ENCODE measurements at places on chromosomes 1 and 21.

DNA sequence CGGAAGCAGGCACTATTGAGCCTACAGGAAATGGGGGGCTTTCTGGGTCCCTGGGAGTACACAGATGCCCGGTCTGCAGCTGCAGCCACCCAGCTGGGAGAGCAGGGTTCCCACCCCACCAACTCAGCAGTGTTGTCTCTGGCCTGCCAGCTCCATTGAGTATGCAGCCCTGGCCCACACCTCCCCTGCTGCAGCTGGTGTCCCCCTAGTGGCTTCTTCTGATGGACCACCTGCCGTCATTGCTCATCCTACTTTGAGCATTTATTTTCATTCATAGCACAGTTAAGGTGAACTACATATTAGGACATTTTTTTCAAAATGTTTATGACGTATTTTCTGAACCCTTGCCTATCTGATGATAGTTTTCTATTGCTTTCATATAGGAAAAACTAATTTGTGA is 189.8 kb upstream of the LYPLAL1 start:
- DNase-seq, result no peak

GRCh38 chr1:109791495-109792043 is 27.8 kb upstream of the EPS8L3 start:
- DNase-seq, result no peak

DNA sequence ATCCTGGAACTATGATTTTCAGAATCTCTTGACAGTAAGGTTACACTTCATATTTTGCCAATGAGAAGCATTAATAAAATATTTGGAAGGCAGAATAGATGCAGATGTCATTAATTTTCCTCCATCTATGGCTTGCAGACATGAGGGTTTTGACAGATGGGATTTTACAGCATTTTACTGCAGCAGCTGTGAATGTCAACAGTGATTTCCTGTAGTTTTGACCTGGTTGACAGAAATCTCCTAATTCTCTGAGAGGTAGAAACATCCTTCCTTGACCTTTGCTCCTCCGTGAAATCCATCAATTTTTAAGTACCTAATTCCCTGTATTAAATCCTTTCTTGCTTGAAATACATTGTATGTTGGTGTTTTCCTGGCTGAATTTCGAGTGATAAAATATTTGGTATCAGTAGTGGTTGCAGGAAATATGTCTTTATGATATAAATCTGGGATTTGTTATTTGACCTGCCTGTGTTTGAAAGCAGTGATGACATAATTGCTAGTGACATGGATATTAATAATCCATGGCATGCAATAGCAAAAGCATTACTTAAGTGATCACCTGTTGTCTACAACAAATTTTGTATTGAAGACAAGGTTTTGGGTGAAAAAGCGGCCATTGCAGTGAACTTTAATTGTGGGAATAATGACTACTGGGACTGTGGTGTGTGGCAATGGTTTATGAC is 73.9 kb downstream of the HLX start:
- no peak for DNase-seq

GRCh38 chr1:200741551-200742207 is 3.0 kb downstream of the CAMSAP2 start:
- no peak for DNase-seq

DNA sequence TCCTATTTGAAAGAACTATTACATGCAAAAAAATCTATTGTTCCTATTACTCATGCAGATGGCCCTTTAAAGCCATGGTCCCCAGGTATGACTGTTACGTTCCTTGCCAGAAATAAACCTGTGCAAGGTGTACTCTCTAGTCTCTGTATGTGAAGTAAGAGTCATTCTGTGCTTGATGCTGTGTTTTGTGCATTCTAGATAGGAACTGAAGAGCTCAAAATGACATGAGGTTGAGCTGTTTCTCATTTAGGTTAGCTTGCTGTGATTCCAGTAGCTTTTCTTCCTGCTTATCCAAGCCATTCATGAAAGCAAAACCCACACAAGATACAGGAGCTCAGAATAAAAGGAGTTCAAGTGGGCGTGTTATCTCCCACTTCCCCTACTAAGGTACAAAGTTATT is 64.3 kb upstream of the ZNF326 start:
- DNase-seq, result no peak

GRCh38 chr1:234313171-234313570 is 60.1 kb upstream of the COA6 start:
- DNase-seq, result no peak

- DNase-seq, result no peak
Measured at GRCh38 chr1:22788254-22788661, 77.6 kb downstream of the EPHB2 start.

- DNase-seq, result no peak
Measured at GRCh38 chr1:24948079-24948827, 18.2 kb upstream of the RUNX3 start.

DNA sequence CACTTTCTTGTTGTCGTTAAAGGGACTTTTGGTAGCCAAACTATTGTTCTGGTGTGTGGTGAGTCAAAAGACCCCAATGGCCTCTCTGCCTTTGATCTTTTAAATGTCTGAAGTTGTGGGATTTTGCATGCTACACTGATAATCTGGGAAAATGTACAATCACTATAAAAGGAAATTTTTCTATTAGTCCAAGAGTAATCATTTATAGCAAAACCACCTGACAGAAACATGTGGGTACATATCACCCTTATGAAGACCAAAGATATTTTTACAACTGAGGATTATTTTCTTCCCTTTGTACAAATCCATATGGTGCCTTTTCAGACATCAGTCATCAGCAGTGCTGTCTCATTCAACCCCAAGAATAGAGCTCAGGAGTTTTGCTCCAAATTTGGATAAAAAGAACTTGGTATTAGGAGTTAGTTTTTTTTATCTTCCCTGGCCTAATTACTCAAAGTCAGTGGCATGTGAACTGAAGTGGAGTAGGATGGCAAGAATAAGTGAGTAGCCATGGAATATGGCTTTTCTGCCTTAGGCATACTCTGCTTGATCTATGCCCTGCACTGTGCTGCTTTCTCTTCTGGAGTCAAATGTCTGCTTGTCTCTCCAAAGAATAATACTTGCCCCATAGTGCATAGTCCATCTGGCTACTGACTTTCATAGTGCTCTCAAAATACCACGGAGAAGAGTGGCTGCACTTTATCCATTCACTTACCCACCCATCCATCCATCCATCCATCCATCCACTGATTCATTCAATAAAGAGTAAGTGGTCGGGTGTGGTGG is 13.5 kb downstream of the GREM2 start:
- no peak for DNase-seq

DNA sequence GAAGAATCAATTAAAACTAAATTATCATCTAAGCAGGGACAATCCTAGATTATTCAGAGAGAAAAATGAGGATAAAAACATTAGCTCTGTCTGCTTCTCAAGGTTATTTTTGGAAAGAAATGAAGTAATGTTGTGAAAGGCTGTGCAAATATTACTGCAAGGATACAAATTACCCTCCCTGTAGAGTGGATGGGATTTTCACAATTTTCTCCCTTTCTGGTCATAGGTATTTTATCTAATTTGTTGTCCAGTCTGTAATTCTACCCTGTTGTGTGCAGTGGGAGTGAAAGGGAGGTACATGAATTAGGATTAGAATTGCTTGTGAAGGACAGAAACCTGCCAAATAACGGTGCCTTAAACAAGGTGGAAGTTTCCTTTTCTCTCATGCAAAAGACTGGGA is 54.7 kb downstream of the MAP3K7CL start:
- DNase-seq, result no peak

- DNase-seq, result peak; percentile 71
Measured at GRCh38 chr1:209768354-209768774, 12.5 kb downstream of the TRAF3IP3 start.

DNA sequence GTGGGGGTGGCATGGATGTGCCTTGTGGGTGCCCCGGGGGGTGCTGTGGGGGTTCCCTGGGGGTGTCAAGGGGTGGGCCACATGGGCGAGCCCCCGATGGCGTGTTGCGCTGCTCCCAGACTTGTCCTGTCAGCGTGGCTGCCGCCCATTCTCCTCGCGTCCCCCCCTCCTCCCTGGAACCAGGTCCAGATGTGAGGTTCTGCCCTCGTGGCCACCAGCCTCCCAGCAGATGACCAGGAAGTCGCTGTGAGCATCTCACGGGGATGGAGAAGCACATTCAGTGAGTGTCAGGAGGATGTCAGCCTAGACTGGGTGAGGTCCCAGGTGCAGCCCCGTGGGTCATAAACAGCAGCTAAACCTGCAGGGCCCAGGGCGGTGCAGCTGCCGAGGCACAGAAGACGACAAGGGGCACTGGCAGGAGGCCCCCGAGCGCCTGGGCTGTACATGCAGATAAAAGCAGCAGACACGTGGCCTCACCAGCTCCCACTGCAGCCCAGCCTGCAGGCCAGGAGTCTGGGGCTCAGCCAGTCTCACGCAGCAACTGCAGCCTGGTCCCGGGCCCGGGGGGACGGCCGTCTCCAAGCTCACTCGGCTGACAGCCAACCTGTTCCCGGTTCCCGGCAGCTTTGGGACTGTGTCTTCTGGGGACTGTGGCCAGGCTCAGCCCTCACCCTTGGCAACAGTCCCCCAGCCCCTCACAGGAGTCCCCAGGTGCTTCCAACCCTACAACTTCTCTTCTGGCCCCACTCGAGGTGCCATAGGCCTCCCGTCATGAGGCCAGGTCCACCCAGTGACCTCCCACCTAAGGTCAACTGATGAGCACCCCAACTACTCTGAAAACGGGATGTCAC is 17.5 kb upstream of the COL6A2 start:
- no peak for DNase-seq

DNA sequence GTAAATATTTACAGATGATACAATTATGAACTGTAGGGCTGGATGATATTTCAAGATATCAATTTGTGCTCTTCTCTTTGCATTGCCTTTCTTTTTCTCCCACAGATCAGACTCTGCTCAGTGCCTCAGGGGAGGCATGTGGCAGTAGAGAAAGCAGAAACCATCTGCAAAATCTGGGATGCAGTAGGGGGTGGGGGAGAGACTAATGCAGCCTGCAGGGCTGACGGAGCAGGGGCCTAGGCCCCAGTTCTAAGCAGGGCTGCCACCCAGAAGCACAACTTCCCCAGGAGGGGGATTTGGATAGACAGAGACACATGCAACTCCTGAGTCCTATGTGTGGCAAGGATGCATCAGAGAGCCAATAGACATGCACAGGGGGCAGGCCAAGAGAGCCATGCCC is 511.6 kb downstream of the SMYD3 start:
- no peak for DNase-seq

DNA sequence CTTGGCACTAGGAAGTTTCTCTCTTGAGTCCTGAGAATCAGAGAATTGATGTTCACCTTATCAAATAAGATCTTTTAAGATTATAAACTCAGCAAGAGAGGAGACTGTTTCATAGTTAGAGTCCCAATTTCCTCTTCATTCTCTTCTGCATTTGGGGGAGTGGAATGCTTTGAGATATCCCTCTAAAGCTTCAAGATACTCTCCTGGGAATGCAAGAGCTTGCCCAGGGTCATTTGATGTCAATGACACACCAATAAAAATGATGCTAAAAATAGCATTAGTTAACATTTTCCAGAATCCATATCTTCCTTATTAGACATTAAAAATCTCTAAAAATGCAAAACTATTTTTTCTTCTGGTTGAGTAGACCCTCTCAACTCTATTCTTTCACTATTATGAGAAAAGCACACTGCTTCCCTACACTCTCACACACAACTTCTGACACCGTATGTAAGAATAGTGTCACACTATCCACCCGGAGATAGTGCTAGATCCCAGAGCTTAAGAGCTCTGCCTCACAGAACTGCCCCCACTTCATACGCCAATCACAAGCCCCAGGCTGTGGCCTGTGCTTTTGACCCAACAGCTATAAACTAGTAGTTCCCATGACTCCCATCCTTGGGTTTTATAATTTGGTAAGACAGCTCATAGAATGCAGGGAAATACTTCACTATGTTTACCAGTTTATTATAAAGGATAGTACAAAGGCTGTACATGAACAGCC is 399.9 kb upstream of the RUNX1 start:
- no peak for DNase-seq

DNA sequence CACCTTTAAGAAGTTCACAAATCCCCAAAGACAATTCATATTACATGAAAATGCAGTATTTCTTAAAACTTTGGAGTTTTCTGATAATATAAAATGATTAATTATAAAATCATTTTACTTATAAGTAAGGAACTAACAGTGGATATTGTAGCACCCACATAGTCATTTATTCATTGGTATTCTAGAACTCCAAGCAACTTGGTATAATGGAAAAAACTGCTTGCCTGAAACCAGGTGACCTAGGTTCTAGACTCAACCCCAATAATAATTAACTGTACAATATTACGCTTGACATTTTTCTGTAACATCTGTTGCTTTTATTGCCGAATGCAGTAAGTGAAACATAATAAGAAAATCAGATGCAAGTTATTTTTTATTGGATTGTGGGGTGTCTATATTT is 2.4 kb downstream of the PLA2G4A start:
- DNase-seq, result no peak

DNA sequence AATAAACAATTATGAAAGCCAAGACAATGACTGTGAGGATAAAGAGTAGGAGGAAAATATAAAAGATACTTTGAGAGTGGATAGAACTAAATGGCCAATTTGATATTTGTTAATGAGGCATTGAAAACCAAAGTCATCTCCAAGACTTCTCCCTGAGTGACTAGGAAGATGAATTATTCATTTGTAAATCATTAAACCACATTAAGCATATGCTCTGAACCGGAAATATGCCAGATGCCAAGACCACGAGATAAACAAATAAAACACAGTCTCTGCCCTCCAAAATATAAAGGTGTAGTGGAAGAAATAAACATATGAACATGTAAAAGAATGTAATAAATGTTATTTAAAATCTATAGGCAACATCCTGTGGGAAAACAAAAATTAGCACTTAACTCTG is 78.8 kb downstream of the MRPL39 start:
- no peak for DNase-seq

DNA sequence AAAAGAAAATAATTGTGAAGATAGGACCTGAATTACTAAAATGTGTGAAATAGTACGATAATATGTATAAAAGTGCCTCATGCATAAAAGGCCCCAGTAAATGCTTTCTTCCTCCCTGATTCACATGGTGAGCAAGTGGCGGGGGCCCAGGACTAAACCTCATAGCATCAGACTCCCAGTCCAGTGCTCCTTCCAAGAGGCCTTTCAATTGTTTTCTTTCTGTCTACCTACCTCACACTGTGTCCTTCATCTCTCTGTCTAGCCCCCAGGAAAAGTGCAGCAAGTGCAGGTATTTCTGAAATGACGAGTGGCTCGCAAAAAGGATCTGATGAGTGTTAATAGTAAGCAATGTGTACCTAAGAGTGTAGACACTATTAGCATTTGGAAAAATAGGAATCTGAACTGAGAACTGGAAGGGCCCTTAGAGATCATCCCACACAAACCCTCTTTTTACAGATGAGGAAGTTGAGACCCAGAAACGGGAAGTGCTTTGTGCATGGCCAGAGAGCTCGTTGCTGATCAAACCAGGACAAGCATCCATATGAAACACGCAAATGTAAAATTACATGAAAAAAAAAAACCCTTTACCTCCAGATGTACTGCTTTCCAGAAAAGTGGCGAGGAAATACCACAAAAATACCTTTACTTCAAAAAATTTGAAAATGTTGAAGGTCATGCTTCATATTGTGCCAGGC is 118.2 kb upstream of the HOOK1 start:
- no peak for DNase-seq

GRCh38 chr1:207418351-207418750 is 35.8 kb upstream of the CR2 start:
- DNase-seq, result no peak

Data from stimulated activated CD8-positive, alpha-beta memory T cell treated with anti-CD3 and anti-CD28 coated beads, Interleukin-7, amount 100 ng/mL, for 4 hours (primary cell).